ENCODE measurements at places on chromosomes 3 and 15.

DNA sequence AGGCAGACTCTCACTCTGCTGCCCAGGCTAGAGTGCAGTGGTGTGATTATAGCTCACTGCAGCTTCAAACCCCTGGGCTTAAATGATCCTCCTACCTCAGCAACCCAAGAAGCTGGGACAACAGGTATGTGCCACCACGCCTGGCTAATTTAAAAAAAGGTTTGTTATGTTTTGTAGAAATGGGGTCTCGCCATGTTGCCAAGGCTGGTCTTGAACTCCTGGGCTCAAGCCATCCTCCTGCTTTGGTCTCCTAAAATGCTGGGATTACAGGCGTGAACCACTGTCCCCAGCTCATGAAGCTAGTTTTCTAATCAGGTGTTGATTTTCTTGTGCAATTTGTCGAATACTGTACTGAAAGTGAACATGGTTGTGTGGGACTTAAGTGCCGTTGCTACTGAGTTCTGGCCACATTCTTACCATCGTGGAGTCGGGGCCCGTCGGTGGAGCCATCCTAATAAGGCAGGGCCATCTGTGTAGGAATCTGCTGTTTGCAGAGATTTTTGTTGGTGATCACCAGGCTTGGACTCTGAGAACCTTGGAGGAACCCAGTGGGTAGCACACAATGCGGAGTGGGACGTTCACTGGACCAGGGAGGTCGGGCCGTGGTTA lies 193.2 kb downstream of the GOLGA6L6 start:
- no peak for DNase-seq

GRCh38 chr3:134253475-134254226 lies 3.0 kb upstream of the RYK start:
- DNase-seq = no peak

- DNase-seq = no peak
Measured at GRCh38 chr15:85049805-85050204, 68.1 kb downstream of the PDE8A start.

GRCh38 chr15:46709460-46710083 lies 1007.7 kb upstream of the SEMA6D start:
- DNase-seq = no peak

GRCh38 chr3:105891101-105891500 lies 22.3 kb upstream of the CBLB start:
- no peak for DNase-seq

- no peak for DNase-seq
Measured at GRCh38 chr3:88960019-88960418, 147.4 kb upstream of the EPHA3 start.

- no peak for DNase-seq
Measured at GRCh38 chr15:38944536-38944935, 379.9 kb upstream of the RASGRP1 start.

GRCh38 chr3:195105389-195105788 lies 165.6 kb downstream of the XXYLT1 start:
- DNase-seq = no peak

GRCh38 chr3:55458181-55458790 lies 28.8 kb downstream of the WNT5A start:
- DNase-seq = no peak

- DNase-seq = no peak
Measured at GRCh38 chr15:82554351-82554750, 14.1 kb upstream of the RPS17 start.

DNA sequence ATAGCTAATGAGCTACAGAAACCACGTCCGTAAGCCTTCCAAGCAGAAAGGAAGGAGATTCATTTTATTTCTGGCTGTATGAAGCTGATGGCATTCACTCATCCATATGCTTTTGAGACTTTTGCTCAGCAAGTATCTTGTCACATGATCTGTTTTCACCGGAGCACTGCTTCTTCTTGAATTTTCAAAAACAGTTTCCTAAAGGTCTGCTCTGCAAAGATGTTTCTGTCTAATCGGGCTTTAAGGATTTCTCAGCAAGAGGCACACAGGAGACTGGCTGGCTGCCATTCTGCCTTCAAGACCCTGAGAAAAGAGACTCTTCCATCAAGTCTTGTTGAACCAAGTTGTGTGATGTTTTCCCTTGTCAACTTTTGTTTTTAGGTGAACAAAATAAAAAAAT lies 289.6 kb upstream of the LYSMD4 start:
- no peak for DNase-seq

DNA sequence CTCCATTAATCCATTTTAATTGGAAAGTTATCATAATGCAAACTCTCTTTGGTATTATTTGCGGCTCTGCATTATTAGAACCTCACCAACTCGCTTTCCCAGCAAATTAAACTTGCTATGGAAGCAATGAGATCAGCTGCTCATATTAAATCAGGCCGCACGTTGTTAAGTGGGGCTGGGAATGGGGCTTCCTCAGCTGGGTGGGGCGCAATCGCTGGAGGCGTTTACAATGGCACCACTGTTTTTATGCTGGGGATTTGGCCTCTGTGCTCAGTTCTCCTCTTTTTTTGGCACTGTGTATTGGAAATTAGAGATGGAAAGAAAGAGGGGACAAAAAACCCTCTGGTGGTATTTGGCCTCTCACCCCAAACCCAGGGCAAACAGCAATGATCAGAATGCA lies 72.2 kb downstream of the RPLP1 start:
- DNase-seq = no peak

- DNase-seq = no peak
Measured at GRCh38 chr3:13213911-13214846, 140.9 kb upstream of the IQSEC1 start.

DNA sequence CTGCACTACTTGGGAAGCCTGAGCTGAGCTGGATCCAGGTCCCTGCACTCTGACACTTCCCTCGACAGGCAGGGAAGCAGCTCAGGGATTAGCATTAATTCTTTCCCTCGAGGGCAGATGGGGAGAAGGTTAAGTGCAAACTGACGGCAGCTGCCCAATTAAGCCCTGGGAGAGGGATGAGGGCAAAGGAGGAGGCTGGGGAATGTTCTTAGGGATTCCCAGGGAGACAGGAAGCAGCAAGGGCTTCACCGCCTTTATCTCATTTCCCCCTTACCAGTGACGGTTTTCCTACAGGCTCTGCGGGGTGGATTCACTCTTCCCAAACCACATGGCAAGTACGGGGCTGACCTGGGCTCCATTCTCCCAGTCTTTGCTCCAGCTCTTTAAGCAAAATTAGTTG lies 519.0 kb upstream of the PROK2 start:
- DNase-seq = peak; percentile 98

GRCh38 chr15:56036546-56037067 lies 43.2 kb upstream of the NEDD4 start:
- no peak for DNase-seq

DNA sequence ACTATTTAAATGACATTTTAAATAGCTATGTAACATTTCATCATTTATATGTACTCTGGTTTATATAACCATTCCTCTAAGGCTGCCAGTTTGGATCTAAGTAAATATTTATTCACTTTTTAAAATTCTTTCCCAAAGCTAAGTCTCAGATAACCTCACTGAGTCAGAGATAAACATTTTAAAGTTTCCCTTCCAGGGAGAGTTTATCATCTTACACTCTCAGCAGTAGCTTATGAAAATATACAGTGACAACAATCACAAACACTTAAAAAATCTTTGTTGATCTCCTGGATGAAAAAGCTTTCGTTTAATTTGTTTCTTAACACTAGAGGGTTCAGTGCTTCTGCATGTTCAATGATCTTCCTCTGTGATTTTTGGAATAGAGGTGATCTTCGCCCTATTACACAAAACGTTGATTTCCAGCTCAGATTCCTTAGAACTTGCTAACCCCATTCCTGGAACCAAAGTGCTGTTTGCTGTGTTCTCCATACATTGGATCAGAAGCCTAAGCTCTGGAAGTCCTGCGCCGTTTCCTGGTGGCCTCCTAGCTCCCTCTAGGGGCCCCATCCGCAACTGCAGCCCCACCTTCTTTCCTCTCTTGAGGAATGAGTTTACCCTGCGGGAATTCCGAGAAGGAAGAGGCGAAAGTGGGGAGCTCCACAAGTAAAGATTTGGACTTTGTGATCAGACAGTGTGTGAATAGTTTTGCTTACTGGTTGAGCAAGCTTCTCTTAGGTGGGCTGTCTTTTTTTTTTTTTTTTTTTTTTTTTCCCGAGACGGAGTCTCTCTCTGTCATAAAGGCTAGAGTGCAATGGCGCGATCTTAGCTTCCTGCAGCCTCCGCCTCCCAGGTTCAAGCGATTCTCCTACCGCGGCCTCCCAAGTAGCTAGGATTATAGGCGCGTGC lies 29.3 kb upstream of the SACM1L start:
- peak; percentile 75 for DNase-seq

- DNase-seq = peak; percentile 99
Measured at GRCh38 chr3:52240059-52240885, 1.3 kb upstream of the TWF2 start.

GRCh38 chr3:36653095-36653494 lies 111.3 kb downstream of the DCLK3 start:
- DNase-seq = no peak

DNA sequence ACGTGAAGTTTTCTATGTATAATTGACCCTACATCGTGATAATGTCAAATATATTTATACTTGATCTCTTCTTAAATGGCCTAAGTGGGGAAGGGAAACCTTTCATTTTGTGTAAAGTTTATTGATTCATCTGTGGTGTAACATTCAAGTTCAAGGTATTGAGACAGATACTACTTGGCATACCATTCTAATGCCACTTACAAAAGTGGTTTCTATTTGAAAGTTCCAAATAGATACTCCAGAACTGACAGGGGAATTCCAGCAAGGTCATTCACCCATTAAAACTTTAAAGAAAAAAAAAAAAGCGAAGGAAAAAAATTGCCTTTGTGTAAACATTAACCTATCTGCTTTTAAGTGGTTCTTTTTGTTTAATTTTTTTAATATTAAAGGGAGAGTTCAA lies 45.3 kb upstream of the MAP3K13 start:
- no peak for DNase-seq

GRCh38 chr3:134336587-134336986 lies 37.7 kb downstream of the AMOTL2 start:
- no peak for DNase-seq

- no peak for DNase-seq
Measured at GRCh38 chr15:98900356-98900755, 107.2 kb downstream of the PGPEP1L start.

- DNase-seq = no peak
Measured at GRCh38 chr3:18405141-18405540, 20.0 kb downstream of the SATB1 start.

GRCh38 chr3:136694321-136694720 lies 57.9 kb downstream of the STAG1 start:
- no peak for DNase-seq

- no peak for DNase-seq
Measured at GRCh38 chr3:53554559-53555067, 60.2 kb downstream of the CACNA1D start.

DNA sequence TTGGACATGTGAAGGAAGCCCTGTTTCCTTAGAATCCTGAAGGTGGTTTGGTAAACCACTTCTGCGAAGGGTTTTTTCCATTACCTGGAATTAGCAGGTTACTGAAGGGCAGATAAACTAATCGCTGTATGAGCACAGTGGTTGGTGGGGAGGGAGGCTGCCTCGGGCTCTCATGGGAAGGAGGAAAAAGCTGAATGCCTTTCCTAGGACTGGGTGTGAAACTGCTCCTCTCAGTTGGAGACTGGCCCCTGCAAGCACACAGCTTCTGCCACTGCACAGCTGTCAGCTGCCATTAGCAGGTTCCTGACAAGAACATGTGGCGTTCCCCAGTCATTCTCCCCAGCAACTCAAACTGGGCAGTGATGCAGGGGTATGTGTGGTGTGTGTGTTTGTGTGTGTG lies 376.3 kb downstream of the GAP43 start:
- DNase-seq = peak; percentile 71

- DNase-seq = peak; percentile 63
Measured at GRCh38 chr3:191523148-191523547, 62.2 kb downstream of the PYDC2 start.

DNA sequence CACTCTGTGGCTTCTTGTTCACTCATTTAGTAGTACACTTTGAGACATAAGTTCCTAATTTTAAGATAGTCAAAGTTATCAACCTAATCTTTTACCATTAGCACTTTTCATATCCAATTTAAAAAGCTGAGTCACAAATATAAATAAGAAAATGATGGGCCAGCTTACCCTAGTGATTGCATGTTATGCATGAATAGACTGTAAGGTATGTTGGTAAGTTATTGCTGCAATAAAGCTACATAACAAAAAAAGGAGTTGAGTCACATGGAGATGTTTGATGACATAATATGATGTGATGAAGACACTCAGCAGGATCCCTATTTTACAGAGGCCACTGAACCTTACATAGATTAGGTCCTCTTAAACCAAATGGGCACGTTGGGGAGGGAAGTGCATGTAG lies 161.3 kb downstream of the OCA2 start:
- DNase-seq = no peak

- no peak for DNase-seq
Measured at GRCh38 chr3:24845524-24846155, 351.0 kb upstream of the THRB start.

DNA sequence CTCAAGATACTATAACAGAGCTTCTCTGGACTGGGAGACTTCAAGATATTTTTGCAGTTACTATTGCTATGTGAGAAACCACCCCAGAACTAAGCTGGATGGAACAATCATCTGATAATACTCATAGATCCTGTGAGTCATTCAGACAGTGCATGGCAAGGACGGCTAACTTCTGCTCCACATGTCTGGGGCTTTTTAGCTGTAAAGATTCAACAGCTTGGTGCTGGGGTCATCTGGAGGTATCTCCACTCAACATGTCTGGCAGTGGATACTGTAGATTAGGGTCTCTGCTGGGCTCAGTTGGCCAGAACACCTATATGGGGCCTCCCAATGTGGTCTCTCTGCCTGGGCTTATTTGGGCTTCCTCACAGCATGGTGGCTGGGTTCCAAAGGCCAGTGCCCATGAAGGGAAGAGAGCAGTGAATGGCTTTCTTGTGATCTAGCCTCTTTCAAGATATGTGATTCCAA lies 117.3 kb upstream of the SLC7A14 start:
- DNase-seq = no peak

- DNase-seq = no peak
Measured at GRCh38 chr3:126398423-126399350, 4.0 kb downstream of the CFAP100 start.

- peak; percentile 87 for DNase-seq
Measured at GRCh38 chr15:60751985-60752952, 273.3 kb upstream of the ICE2 start.

- DNase-seq = no peak
Measured at GRCh38 chr15:93141371-93141794, 52.4 kb upstream of the RGMA start.

- no peak for DNase-seq
Measured at GRCh38 chr15:62739507-62739906, 303.0 kb upstream of the TPM1 start.

DNA sequence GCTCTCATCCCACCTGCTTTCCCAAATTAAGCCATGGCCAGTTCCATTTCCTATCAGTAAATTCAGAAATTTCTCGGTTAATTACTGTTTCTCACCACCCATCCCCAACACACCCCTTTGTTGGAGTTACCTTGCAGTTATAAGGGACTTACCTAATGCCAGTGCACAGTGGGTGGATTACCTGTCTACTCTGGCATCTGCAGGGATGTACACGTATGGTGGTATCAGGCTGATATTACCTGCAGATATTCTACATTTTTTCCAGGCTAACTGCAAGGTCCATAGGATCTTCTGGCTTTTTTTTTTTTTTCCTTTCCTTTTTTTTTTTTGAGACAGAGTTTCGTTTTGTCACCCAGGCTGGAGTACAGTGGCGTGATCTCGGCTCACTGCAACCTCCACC lies 7.9 kb upstream of the MRAS start:
- DNase-seq = no peak

- no peak for DNase-seq
Measured at GRCh38 chr3:56621681-56622080, 61.4 kb downstream of the TASOR start.

- no peak for DNase-seq
Measured at GRCh38 chr15:62601777-62602545, 436.9 kb upstream of the C2CD4B start.

All from NCI-H82 (cell line).